Stimulated activated CD8-positive, alpha-beta memory T cell treated with anti-CD3 and anti-CD28 coated beads, Interleukin-7, amount 100 ng/mL, for 1 hour (primary cell): ENCODE measurements at places on chromosomes 1 and 21.

DNA sequence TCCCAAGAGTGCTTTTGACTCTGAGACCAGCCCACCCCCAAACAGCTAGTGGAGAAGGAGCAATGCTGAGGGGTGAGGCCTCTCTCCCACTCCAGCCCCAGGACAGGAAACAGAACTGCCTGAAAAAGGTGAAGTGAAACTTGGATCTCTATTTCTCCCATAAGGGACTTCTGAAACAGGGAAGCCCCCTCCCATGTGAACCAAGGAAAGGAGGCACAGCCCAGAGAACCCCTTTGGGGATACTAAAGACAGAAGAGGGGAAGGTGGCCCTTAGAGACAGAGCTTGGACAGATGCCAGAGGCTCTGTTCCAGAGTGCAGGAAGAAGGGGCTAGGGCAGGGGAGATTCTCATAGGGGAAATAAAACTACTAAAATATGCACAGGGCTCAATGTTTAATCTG lies 2.9 kb downstream of the TNFAIP8L2 start:
- no peak for DNase-seq

- no peak for DNase-seq
Measured at GRCh38 chr1:53572065-53572814, 113.0 kb downstream of the DMRTB1 start.

DNA sequence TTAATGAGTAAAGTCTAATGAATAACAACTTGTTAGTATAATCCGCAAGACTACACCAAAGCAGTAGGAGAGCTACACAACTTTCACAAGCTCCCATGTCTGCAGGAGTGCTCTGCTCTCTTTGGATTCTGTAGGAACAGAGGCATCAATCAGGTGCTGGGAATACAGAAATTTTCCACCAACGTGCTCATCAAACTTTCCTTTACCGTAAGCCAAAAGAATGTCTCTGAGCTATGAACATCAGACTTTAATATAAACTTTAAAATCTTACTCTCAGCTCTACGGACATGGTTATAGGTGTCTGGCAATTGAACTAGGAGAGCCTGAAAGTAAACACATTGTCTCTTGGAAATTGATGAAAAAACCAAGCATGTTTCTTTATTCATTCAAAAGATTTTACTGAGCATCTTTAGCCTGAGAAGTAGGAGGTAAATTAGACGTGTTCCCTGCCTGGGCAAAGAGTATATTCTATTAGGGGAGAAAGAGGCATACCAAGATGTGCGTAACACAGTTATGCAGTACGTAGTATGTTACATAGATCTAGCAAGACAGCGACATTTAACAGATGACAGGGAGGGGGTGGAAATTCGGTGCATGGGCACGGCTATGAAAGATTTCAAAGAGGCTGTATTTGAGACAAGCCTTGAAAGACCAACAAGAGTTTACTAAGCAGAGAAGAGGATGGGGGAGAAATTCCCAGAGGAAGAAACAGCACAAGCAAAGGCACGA lies 85.2 kb downstream of the TM2D1 start:
- DNase-seq = no peak

- DNase-seq = no peak
Measured at GRCh38 chr1:41856151-41856943, 62.4 kb downstream of the HIVEP3 start.

GRCh38 chr1:199508653-199509052 lies 518.9 kb upstream of the NR5A2 start:
- DNase-seq = no peak

- no peak for DNase-seq
Measured at GRCh38 chr1:3005771-3006170, 15.5 kb upstream of the ACTRT2 start.

GRCh38 chr1:109730666-109731065 lies 10.2 kb downstream of the GSTM3 start:
- no peak for DNase-seq

- no peak for DNase-seq
Measured at GRCh38 chr1:38131024-38131585, 84.5 kb upstream of the POU3F1 start.

DNA sequence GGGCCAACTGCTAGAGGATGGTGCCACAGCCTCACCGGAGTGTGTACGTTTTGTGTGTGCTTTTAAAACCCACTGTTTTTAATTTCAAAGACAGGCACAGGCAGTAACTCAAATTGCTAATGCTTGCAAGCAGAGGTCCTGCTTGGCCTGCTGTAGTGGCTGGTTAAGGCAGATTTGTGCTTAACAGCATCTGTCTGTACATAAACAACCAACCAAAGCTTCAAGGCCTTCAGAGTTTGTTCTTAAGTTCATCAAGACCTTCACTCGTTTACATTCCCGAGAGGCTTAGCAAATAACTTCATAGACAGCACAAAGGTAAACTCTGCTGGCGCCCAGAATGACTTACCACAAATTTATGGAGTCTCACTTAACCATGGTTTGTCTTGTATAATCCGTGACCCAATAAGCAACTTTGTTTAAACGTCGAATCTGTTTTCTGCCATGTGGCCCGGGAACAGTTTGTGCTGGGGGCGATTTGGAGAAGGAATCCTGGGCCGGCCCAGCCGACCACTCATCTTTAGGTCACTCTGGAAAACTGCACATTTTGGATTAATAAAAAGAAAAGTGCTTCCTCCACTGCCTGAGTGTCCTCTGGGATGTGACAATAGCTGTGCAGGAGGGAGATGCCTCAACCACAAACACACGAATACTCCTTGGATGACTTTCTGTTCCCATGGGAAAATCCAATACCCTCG lies 58.1 kb downstream of the CAPZB start:
- no peak for DNase-seq

DNA sequence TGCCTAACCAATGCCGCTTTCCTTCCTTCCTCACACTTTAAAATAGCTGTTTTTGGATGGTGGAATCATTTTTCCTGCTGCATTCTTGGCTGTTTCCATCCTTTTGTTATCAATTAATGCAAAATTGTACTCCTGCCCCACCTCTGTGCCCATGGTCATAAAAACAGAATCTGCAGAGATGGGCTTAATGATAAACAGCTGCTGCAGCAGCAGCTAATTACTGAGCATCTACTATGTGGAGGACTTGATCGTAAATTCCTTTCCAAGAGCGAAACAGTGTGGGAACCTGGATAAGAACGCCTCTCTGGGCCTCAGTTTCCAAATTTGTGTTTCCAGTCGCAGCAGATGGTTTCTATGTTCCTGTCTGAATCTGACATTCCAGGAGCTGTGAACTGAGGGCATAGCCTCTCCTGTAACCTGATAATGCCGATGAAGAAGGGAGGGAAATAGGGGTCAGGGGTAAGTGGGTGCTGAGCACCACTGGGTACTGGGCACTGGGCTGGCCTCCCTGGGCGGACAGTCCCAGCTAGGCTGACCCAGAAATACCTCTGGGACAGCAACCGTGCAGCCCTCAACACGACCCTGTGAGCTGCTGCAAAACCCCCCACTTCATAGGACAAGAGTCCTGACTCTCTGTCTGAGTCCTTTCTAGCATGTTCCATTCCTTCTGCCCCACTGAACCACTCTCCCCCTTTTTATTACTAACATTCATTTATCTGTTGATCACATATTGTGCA lies 121.7 kb downstream of the DMRTB1 start:
- no peak for DNase-seq

DNA sequence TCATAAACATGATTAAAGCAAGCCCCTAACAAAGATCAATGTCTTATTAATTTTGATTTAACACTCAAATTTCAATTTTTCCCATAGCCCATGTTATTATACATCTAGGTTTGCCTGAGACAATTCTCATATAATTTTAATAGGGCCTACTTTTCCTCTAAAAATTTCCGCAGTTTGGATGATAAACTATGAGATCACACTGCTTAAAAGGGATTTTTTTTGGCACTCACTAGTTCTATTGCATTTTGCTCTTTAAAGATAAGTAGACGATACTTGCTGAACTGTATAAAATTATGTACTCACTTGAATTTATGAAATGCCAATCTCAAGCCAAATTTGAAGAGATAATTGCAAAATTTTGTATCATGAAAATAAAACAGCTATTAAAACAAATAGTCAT lies 480.4 kb upstream of the ZRANB2 start:
- DNase-seq = no peak

GRCh38 chr1:50108497-50109059 lies at the start of gene ELAVL4:
Gene ELAVL4, plus strand, starts transcription at chr1:50108920. Its CDS starts 270 bp downstream, at chr1:50109190.
- DNase-seq = no peak

- DNase-seq = no peak
Measured at GRCh38 chr1:245484176-245484575, 329.4 kb downstream of the KIF26B start.

DNA sequence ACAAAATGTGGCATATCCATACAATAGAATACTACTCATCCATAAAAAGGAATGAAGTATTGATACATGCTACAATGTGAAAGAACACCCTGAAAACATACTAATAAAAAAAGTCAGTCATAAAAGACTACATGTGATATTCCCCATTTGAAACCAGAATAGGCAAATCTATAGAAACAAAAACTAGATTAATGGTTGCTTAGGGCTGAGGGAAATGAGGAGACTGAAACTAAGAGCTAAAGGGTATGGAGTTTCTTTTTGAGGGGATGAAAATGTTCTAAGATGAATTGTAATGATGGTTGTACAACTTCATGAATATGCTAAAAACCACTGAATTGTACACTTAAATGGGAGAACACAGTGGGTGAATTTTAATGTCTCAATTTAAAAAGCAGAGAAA lies 50.9 kb downstream of the ACBD6 start:
- DNase-seq = no peak

DNA sequence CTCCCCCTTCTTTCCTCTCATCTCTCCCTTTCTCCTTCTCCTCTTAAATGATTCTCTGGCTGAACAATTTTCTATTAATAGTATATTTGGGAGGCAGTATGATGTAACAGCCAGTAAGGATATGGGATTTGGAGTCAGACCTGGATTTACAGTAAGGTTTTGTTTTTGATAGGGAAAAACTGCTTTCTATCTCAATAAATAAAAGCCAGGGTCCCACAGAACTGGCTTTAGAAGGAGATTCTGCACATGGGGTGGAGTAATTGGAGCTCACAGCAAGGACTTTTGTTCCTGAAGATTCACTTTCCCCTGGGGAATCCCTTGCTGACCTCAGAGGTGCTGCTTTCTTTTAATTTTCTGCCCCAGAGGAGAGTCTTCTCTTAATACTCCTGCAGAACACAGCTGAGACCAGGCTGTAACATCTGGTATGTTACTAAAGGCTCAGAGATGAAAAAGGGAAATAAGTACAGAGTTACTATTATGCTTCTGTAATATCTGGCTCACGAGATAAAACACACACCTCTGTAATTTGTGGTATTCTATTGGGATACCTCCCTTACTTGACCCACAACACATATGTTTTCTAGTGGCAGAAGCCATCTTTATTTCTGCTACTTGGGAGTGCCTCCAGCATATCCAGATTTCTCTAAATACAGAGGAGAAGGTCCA lies 13.4 kb downstream of the EPB41 start:
- DNase-seq = no peak

- no peak for DNase-seq
Measured at GRCh38 chr1:199855580-199855979, 171.9 kb upstream of the NR5A2 start.

DNA sequence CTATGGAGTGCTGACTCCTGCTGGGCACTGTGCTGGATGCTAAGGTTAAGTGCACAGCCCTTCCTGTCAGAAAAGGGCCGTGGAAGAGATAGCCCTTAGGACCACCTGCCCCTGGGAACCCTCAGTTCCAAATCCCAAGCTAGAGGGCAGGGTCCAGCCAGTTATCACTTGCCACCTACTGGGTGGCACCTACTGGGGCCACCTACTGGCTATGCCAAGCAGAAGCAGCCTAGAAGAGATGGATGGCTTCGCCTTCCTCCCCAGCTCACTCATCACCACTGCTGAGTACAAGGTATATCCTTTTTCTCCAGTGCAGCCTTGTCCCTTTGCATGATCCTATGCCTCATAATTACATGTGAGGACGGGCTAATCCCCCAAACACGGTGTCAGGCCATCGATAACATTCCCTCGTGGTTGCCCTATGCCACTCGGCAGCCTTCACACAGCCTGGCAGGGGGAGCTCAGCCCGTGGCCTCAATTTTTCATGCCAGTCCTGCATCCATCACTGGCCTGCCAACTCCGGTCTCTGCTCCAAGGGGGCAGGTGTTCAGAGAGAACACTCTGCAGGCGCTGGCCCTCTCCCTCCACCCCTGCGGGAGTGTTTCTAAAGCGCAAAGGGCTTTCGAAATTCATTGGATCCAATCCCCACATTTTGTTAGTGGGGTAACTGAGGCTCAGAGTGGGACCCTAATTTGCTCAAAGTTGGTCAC lies 49.0 kb downstream of the SYT2 start:
- no peak for DNase-seq

DNA sequence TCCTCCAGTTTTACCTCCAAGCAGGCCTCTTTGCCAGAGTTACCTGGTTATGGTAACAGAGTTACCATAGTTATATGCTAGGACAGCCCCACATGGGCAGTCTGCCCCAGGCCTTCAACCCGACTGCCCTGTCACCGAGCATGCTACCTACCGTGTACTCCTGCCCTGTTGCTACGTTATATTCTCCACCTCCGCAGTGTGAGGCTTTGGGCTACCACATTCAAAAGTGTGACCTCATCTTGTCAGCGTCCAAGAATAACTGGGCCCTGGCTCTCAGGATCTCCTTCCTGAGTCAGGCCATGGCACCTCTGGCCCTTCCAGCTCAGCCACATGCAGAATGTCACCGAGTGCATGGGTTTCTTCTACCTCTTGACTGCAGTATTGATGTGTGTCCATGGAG lies 8.9 kb downstream of the MAPKAPK2 start:
- DNase-seq = no peak

- no peak for DNase-seq
Measured at GRCh38 chr1:192566657-192567056, 8.9 kb upstream of the RGS1 start.

GRCh38 chr1:241990040-241990439 lies 8.9 kb downstream of the MAP1LC3C start:
- no peak for DNase-seq

DNA sequence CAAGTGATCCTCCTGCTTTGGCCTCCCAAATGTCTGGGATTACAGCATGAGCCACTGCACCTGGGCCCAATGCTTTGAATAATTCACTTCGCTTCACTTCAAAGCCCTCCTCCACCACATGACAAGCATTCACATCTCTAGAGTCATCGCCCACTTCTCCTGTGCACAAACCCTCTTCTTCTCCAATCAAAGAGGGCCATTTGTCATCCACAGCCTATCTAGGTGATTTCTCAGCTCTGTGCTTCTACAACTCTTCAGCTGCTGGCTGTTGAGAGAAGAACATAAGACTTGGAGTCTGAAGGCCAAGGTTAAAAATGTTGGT lies 20.1 kb upstream of the PSMB2 start:
- DNase-seq = no peak

DNA sequence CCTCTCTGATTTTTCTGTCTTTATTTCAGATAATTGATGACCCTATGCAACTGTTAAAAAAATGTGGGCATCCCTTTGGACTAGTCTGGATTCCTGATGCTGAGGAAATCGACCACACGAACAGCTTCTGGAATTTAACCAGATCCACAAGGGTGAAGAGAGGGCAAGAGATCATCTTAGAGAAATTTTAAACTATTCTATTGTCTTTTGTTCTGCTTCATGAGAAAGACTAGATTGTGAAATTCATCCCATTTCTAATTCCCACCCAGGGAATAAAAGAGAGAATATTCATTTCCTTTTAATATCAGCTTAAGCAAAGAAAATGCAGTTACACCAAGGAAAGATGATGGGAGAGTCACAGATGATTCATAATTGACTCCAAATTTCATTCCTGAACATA lies 71.8 kb downstream of the DUSP10 start:
- DNase-seq = no peak
